ENCODE measurements at places on chromosomes 12 and 14. TPM values are rescaled to one million over a fixed set of nuclear protein-coding genes. Genes with fewer than 3 reads are reported as not detected.

CLEC14A gene
- polyA plus RNA-seq, result not detected

- no peak for DNase-seq
Observed at GRCh38 chr14:74412753-74413152, 13.3 kb downstream of the SYNDIG1L start.

- DNase-seq, result peak; percentile 84
Observed at GRCh38 chr12:104480826-104481440, 24.2 kb downstream of the CHST11 start.

DNA sequence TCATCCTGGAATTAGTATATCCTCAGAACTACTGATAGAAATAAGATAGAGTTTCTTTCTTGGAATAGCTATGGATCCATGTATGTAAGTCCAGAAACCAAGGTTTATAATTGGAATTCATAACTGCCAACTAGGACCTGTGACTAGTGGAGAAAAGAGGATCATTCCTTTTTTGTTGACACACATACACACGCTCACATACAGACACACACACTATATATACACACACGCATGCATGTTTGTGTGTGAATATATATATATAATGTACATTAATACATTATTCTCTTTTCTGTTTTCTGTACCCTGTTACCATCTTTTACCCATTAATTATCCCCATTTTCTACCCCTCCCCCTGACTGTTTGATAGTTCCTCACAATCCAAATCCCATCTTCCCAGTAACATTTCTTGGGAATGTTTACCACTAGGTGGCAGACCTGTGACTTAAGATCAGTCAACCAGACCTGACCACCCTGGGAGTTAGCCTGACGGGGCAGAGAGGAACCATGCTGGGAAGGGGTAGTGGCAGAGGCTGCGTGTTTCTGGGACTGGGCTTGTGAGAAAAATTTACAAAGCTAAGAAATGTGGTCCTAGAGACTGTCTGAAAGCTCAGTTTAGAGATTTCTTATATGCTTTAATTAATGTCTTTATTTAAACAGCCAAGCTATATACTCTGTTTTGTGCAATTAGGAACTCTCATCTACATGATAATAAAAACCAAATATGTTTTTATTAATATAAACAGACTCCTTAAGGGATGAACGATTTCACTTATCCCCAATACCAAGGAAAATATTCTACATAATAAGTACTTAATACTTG lies 308.0 kb downstream of the PPFIA2 start:
- DNase-seq, result peak; percentile 40

SRRM4 gene
- polyA plus RNA-seq, result not detected

HCAR2 gene
- 0.19 TPM for polyA plus RNA-seq

- no peak for DNase-seq
Observed at GRCh38 chr14:97975962-97976361, 1178.8 kb downstream of the VRK1 start.

SLC10A1 gene
- not detected for polyA plus RNA-seq

- DNase-seq, result no peak
Observed at GRCh38 chr14:50398189-50398580, 1.5 kb upstream of the CDKL1 start.

- DNase-seq, result no peak
Observed at GRCh38 chr12:1826867-1827705, 6.7 kb downstream of the LRTM2 start.

GRCh38 chr12:24573621-24574020 lies 375.3 kb downstream of the BCAT1 start:
- no peak for DNase-seq

EPYC gene
- polyA plus RNA-seq, result not detected

ATL1 gene
- polyA plus RNA-seq, result 9.7 TPM

GRCh38 chr12:62396750-62397149 lies 69.9 kb upstream of the MON2 start:
- DNase-seq, result no peak

NUAK1 gene
- polyA plus RNA-seq, result 7.4 TPM

GRCh38 chr12:106282457-106283097 lies 20.0 kb upstream of the TCP11L2 start:
- peak; percentile 63 for DNase-seq

- DNase-seq, result no peak
Observed at GRCh38 chr14:91409928-91410718, 7.5 kb downstream of the CCDC88C start.

MDGA2 gene
- not detected for polyA plus RNA-seq

- peak; percentile 86 for DNase-seq
Observed at GRCh38 chr14:75561013-75561432, 17.4 kb upstream of the FLVCR2 start.

DNA sequence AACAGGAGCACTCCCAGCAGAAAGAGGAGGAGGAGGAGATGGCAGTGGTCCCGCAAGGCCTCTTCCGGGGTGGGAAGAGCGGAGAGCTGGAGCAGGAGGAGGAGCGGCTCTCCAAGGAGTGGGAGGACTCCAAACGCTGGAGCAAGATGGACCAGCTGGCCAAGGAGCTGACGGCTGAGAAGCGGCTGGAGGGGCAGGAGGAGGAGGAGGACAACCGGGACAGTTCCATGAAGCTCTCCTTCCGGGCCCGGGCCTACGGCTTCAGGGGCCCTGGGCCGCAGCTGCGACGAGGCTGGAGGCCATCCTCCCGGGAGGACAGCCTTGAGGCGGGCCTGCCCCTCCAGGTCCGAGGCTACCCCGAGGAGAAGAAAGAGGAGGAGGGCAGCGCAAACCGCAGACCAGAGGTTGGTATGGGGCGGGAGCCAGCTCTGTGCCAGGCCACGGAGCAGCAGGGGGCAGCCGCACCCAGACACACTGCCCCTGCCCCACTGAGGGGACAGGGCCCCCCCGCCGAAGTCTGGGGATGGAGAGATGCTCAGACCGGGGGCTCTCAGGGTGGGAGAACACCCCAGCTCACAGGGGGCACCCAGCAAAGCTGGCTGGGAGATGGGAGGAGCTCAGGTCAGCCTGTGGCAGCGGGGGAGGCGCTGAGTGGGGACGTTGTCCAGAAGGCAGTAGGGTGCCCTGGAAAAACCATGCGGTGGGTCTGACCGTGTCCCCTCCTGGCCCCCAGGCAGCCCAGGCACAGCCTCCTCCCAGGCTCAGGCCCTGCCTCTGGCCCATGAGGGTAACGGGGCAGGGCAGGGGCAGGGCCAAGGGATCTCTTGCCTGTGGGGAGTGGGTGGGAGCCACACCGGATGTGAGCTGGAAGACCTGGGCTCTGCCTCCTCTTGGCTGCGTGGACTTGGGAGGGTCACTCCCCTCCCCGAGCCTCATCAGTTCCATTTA lies 9.8 kb downstream of the CHGA start:
- DNase-seq, result no peak

NGB gene
- 0.16 TPM for polyA plus RNA-seq

DNA sequence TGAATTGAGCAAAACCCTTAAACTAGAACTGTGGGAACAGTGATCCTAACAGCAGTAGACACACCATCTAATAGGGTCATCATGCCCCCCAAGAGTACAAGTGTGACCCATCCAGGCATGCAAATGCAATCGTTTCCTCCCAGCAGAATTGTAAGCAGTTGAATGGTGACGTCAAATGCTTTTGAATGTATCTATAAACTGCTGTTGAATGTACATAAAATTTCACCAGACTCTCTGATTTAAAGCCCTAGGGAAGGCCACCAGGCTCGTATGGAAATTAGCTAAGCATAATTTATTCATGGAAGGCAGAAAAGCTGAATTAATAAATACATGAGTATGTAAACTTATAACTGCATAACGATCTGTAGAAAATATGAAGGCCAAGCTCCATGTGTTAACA lies 482.9 kb downstream of the EGLN3 start:
- no peak for DNase-seq

AKAP6 gene
- polyA plus RNA-seq, result 0.48 TPM

- DNase-seq, result no peak
Observed at GRCh38 chr14:61132894-61133293, 148.2 kb downstream of the TMEM30B start.

KRT75 gene
- 3.1 TPM for polyA plus RNA-seq

GRCh38 chr12:1978078-1978862 lies 26.0 kb downstream of the DCP1B start:
- no peak for DNase-seq

KSR2 gene
- under 0.01 TPM for polyA plus RNA-seq

GRCh38 chr12:120784804-120785203 lies 59.2 kb downstream of the ACADS start:
- DNase-seq, result no peak

DNA sequence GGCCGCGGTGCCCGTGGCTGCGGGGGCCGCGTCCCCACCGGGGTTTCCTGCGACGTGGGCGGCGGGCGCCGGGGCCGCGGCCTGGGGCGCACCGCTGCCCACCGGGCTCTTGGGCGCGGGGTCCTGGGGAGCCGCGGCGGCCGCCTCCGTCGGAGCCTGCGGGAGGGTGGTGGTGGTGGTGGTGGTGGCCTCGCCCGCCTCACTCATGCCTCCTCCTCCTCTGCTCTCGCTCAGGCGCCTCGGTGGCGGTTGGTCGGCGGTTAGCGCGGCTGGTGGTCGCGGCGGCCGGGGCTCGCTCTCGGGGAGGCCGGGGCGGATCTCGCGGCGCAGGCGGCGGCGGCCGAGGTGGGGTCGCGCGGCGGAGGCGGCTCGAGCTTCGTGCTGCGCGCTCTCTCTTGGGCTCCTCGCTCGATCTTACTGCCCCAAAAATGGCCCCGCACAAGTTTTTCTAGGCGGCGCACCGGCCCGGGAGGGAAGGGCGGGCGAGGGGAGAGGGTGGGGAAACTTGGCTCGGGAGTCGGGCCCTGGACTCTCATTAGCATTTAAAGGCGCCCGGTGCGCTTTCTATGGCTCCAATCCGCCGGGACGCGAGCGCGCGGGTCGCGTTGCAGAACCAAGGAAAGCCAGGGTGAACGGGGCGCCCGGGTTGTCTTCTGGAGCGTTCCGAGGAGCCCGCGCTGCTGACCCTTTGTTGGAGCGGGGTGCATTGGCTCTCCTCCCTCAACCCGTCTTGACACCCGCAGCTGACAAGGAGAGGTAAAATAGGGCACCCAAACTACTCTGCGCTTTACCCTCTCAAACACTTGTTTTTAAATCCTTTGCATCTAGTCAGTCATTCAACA lies at the start of gene YBX3:
Gene YBX3, minus strand, starts transcription at position 419 of the 842 bp plus-strand sequence. Its CDS starts 212 bp downstream, at position 207.
- DNase-seq, result peak; percentile 78

DNA sequence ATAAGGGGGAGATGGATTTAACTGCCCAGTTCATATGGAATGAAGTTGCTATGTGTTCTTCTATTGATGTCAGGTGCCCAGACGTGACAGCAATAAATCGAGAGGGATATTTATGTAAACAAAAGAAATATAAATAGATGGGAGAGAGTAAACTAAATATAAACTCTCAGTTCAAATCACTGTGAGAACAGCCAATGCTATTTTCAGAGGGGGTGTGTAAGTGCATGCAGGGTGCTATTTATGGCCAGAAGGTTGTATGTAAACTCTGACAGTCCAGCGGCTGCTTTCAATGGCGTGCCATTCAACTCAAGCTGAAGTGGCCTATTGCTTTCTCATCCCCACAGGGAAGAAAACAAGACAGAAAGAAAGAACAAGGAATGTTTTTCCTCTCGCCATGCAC lies 127.2 kb downstream of the KCNA5 start:
- no peak for DNase-seq

GALNT8 gene
- polyA plus RNA-seq, result not detected

DNA sequence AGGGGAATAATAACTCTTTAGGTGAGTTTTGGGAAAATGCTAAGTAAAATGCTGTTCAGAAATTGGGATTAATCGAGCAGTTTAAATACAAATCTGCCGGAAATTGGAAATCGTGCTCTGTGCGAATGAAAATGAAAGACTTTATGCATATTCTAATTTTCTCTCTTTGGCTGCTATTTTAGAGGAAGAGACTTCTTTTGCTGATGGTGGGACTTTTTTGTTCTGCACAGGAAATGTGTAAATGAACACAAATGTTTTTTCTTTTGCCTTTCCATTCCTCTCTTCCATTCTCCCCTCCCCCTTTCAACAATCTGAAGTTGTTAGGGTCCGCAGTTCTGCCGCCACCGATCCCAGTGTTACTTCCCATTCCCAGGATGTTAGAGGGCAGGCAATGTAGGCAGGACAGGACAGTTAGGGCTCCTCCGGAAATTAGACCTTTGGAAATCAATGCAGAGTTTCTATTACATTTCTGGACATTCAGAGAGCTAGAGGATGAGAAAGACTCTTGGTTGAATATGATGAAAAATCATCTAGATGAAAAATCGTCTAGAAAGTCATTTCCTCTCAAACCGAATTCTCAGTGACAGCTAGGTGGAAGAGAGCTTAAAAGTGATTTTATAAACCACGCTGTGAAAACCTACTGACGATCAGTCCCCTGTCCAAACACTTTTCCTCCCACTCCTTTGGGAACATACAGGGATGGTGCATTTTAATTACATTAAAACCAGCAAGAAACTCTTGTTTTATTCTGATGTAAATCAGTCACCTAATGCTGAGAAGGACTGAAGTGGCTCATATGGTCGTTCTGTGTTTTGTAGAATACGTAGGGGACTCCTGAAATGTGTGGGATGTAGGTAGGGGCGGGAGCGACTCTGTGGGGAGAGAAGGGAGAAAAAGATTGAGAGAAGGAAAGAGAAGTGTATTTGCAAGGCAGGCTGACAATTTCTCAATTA lies 17.8 kb downstream of the FOXG1 start:
- no peak for DNase-seq

PTPRR gene
- polyA plus RNA-seq, result 0.26 TPM

DNA sequence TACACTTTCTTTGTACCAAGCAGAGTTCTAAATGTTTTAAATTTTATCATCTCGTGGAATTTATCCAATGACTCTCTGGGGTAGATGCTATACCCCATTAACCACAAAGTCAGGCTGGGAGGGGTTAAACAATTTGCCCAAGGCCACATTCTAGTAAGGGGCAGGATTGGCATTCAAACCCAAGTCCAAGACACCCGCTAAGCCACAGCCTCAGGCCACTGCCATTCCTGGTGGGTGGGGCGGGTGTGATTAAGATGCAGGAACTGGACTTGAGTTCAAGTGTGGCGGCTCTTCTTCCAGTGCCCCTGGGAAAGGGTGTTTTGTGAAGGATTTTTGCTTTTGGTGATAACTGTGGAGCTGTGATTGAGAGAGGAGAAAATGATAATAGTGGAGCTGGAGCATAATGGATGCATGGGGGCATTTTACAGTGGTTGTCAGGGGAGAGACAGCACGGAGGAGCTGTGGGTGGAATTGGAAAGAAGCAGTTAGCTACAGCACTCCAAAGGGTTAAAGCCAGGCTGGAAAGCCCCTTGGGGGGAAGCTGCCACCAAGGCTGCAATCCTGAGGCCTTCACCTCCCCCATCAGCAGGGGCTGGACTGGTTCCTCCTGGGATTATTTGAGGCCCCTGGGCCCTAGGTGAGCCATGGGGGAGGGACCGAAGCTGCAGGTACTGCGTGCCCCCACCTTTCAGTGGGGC lies 1.0 kb upstream of the VRTN start:
- DNase-seq, result no peak

GRCh38 chr12:7130701-7131501 lies 730 bp downstream of the CLSTN3 start:
- DNase-seq, result no peak

SERPINA10 gene
- not detected for polyA plus RNA-seq
